ENCODE measurements at places on chromosomes 1 and 21.

GRCh38 chr1:175399795-175400194 lies 207.2 kb upstream of the KIAA0040 start:
- no peaks in the 10 kb centered on the region for H3K27me3 ChIP-seq
- no peak overlapping the region for H3K27ac ChIP-seq
- no peaks in the 10 kb centered on the region for H3K36me3 ChIP-seq
- H3K4me1 ChIP-seq = no peaks in the 10 kb centered on the region
- DNase-seq = peak; percentile 24

- H3K27me3 ChIP-seq = no peaks in the 10 kb centered on the region
- no peak overlapping the region for H3K27ac ChIP-seq
- no peaks in the 10 kb centered on the region for H3K36me3 ChIP-seq
- H3K4me3 ChIP-seq = no peak overlapping the region
- H3K4me1 ChIP-seq = no peaks in the 10 kb centered on the region
Measured at GRCh38 chr1:56540467-56540866, 38.9 kb downstream of the PLPP3 start.

DNA sequence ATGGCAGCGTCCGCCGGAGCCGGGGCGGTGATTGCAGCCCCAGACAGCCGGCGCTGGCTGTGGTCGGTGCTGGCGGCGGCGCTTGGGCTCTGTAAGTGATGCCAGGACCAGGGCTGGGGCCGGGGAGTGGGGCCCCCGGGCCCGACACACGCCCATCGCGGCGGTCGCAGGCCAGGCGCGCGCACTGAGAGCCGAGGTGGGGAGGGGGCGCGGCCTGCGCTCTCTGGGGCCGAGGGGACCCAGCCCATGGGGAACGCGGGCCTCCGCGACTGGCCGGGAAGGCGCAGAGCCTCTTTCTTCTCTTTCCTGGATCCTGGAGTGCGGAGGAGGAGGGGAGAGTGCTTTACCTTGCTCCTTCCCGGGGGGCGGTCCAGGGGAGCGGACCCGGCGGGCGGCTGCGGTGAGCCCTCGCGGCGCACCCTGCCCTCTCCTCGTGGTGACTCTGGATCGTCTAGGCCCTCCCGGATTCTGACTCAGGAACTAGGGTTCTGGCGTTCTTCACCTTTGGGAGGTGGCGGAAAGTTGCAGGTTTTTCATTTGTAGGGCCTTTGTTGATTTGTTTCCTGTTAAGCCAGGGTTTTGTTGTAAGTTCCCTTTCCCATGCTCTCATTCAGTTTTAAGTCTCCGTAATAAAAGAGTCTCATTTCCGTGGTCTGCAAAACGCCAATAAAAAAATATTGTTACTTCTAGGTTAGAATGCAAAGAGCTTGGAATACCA lies 529 bp downstream of the MPZL1 start:
- H3K36me3 ChIP-seq = no peaks in the 10 kb centered on the region
- H3K27me3 ChIP-seq = no peaks in the 10 kb centered on the region
- peaks cover 6% of the 10 kb centered on the region for H3K4me1 ChIP-seq
- DNase-seq = peak; percentile 60
- H3K27ac ChIP-seq = peak overlapping the region; percentile 49

GRCh38 chr1:232594768-232595698 lies 34.9 kb downstream of the SIPA1L2 start:
- no peak overlapping the region for H3K4me3 ChIP-seq
- H3K36me3 ChIP-seq = no peaks in the 10 kb centered on the region
- peaks cover 29% of the 10 kb centered on the region for H3K4me1 ChIP-seq

- no peak overlapping the region for H3K4me3 ChIP-seq
- H3K36me3 ChIP-seq = no peaks in the 10 kb centered on the region
- DNase-seq = no peak
- H3K27ac ChIP-seq = no peak overlapping the region
Measured at GRCh38 chr1:206566999-206567398, 45.3 kb downstream of the EIF2D start.

- no peak overlapping the region for H3K27ac ChIP-seq
- peaks cover 7% of the 10 kb centered on the region for H3K27me3 ChIP-seq
- peaks cover 9% of the 10 kb centered on the region for H3K4me1 ChIP-seq
- no peaks in the 10 kb centered on the region for H3K36me3 ChIP-seq
Measured at GRCh38 chr1:21435646-21436487, 4.1 kb upstream of the NBPF3 start.

- H3K4me1 ChIP-seq = no peaks in the 10 kb centered on the region
- H3K27me3 ChIP-seq = peaks cover 9% of the 10 kb centered on the region
- no peak overlapping the region for H3K4me3 ChIP-seq
- peak; percentile 46 for DNase-seq
- no peak overlapping the region for H3K27ac ChIP-seq
Measured at GRCh38 chr1:19949016-19949415, 25.6 kb upstream of the PLA2G2E start.

- peak overlapping the region; percentile 96 for H3K4me3 ChIP-seq
- peak overlapping the region; percentile 83 for H3K27ac ChIP-seq
- DNase-seq = peak; percentile 46
- peaks cover 4% of the 10 kb centered on the region for H3K36me3 ChIP-seq
- H3K27me3 ChIP-seq = no peaks in the 10 kb centered on the region
Measured at GRCh38 chr21:39182484-39183271, 573 bp downstream of the PSMG1 start.

DNA sequence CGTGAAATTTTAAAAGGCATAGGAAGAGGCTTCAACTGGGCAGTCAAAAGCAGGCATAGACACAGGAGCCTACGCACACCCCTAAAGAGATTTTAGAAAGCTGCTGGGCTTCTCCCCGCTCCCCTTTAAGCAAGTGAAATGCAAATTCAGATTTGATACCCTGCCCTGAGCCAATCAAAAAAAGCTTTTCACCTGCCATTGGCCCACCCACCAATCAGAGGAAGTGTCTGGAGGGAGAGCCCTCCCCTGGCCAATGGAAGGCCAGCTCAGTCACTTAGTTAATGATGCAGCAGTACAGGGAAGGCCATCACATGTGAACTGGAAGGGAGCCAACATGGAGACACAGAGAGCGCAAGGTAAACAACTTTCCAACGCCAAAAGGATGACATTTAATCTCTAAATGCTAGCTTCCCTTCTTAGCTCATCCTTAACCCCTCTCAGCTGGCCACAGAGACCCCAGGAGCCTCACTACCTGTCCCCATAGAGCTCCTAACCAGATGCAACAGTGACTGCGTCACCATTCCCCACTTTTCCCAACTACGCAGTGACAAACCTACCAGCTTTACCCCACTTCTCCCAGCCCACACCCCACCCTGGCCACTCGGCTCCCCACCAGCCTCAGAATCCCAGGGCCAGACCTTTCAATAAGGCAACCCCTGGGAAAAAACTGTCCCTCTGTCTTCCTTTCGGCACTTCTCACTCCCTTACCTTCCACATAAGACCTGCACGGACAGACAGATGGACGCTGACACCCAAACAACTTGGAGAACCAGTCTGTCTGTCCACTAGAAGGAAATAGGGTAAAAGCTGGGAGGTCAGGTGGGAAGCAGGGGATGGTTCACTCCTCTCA lies 71.0 kb downstream of the CD46 start:
- H3K36me3 ChIP-seq = peaks cover 20% of the 10 kb centered on the region
- H3K4me1 ChIP-seq = peaks cover 20% of the 10 kb centered on the region
- H3K4me3 ChIP-seq = no peak overlapping the region

GRCh38 chr1:169484683-169485430 lies 887 bp downstream of the SLC19A2 start:
- no peaks in the 10 kb centered on the region for H3K36me3 ChIP-seq
- H3K4me3 ChIP-seq = peak overlapping the region; percentile 99
- H3K27ac ChIP-seq = no peak overlapping the region
- peak; percentile 89 for DNase-seq
- no peaks in the 10 kb centered on the region for H3K27me3 ChIP-seq

GRCh38 chr1:212916481-212917133 lies 33.7 kb upstream of the VASH2 start:
- peak; percentile 18 for DNase-seq
- peaks cover 6% of the 10 kb centered on the region for H3K4me1 ChIP-seq
- H3K4me3 ChIP-seq = no peak overlapping the region
- H3K27ac ChIP-seq = no peak overlapping the region
- peaks cover 26% of the 10 kb centered on the region for H3K27me3 ChIP-seq
- H3K36me3 ChIP-seq = no peaks in the 10 kb centered on the region

- peaks cover 2% of the 10 kb centered on the region for H3K4me1 ChIP-seq
- no peak for DNase-seq
- H3K4me3 ChIP-seq = no peak overlapping the region
- no peaks in the 10 kb centered on the region for H3K36me3 ChIP-seq
- H3K27ac ChIP-seq = no peak overlapping the region
Measured at GRCh38 chr1:240619906-240620621, 8.1 kb upstream of the GREM2 start.

DNA sequence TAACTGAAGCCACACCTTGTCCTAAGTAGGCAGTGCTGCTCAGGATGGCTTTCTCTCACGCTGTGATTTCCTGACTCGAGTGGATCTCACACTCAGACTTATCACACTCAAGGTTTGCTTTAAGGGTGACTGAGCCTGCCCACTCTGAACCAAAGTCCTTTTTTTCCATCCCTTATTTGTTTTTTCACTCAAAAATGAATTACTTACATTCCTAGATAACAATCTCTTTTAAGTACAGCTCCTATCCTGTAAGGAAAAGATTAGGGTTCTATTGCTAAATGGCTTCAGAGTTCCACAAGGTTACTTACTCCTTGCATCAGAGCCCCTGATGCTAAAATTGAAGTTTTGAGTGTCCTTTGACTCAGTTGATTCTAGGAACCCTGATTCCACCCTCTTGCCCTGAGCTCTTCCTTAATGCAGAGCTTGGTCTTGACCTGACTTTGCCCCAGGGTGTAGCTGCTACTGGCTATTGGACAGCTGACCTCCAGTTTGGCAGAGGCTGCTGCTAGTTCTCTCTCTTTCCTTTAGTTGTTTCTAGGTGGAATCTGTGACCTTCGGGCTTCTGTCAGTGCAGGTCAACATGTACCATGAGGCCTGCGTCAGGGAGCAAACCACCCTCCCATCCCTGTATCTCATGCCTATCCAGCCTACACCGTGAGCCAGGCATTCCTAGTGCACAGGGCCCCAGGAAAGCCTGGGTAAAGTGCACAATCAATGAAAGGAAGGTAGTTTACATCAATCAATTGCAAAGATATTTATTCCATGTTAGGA lies 80.1 kb upstream of the CD55 start:
- H3K4me1 ChIP-seq = peaks cover 3% of the 10 kb centered on the region
- H3K36me3 ChIP-seq = no peaks in the 10 kb centered on the region
- H3K27ac ChIP-seq = no peak overlapping the region
- no peak for DNase-seq
- no peak overlapping the region for H3K4me3 ChIP-seq

DNA sequence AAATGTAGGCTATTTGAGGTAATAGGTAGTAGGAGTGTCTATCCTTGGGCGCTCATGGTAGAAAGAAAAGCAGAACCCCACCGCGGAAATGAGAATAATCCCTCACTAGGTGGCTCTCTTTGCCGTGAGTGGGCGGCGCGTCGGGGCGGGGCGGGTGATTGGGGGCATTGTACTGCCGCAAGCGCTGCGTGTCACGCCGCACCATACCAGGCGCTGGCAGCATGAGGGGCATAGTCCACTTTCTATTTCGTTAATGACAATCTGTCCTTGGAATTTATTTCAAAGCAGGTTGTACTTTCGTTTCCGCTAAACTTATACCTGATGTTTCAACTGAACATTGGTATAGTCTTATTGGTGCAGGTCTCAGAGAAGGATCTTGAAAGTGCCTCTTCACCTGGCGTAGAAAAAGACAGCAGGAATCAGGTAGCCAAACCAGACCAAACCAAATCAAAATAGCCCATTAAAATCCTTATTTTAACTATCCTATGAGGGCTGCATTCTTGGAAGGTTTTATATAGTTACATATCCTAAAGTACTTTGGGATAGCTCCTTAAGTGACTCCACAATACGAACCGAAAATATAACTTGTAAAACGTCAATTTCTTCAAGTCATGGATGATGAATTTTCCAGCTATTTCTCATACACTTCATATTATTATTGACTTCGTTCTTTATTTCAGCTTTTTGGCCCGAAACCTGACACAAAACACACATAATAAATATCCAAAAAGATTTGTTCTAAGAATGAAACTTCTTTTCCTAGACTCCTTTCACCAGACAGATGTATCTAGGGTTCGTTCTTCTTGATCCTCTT lies 1.9 kb upstream of the SMG7 start:
- no peaks in the 10 kb centered on the region for H3K27me3 ChIP-seq
- H3K4me3 ChIP-seq = peak overlapping the region; percentile 50
- peaks cover 4% of the 10 kb centered on the region for H3K4me1 ChIP-seq
- peak overlapping the region; percentile 97 for H3K27ac ChIP-seq
- peak; percentile 83 for DNase-seq

DNA sequence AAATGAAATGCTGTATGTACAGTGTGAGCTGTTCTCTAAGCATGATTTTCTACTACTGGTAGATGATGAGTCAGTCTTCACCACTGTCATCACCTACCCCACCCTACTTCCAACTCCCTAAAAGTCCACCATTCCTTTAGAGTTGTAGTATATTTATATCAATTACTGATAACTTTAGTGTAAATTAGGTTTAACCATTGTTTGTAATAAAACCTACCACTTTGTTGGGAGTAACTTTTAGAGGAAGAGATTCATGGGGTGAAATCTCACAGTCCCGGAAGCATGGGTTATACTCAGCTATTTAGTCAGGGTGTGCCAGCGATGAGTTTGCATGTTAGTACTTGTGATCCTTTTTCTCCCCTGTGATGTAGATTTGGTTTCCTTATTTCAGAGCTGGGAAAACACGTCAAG lies 17.1 kb downstream of the MORC3 start:
- peak; percentile 37 for DNase-seq
- H3K27ac ChIP-seq = no peak overlapping the region
- H3K4me1 ChIP-seq = no peaks in the 10 kb centered on the region
- peaks cover 56% of the 10 kb centered on the region for H3K36me3 ChIP-seq
- no peak overlapping the region for H3K4me3 ChIP-seq
- H3K27me3 ChIP-seq = no peaks in the 10 kb centered on the region
